ENCODE measurements at places on chromosomes 16 and 17.

- no peak for DNase-seq
Observed at GRCh38 chr16:53625221-53625620, 78.4 kb downstream of the RPGRIP1L start.

DNA sequence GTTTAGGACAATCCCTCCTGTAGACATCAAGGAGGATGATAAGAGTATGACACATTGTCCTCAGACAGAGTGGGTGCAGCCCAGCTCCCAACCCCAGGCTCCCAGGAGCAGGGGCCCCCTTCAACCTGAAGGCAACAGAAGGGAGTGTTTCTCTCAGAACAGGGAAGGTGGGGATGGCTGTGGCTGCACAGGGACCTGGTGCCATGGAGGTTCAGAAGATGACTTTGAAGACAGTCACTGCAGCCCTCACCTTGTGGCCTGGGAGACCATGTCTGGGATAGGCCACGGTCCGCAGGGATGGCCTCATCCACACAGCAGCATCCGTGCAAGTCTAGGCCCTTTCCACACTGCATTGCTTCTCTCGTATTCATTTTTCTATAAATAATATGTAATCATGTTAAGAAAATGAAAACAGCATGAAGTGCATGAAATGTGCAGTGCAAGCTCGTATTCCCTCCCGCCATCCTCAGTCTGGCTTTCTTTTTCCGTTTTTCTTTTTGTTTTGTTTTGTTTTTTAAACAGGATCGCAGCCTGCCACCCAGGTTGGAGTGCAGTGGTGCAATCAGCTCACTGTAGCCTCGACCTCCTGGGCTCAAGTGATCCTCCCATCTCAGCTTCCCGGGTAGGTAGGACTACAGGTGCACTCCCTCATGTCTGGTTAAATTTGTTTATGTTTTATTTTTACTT lies 71.1 kb downstream of the METRNL start:
- DNase-seq, result no peak

DNA sequence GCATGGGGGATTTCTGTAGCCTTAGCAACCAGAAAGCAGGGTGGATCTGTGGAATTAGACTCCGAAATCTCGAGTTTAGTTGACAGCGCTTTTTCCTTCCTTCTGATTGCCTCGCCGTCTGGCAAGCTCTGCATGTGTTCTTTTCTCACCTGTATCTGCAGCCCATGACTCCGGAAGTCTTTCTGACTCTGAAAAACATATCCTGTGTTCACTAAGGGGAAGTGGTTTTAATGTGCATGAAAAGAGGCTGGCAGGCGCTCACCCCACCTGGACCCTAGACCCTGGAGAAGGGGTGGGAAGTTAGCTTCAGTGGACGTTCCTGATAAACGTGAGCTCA lies 158.5 kb downstream of the RPTOR start:
- DNase-seq, result no peak

- DNase-seq, result peak; percentile 64
Observed at GRCh38 chr17:77400445-77400870, 259.7 kb downstream of the SEC14L1 start.

GRCh38 chr17:17739388-17740066 lies 58.3 kb downstream of the RAI1 start:
- DNase-seq, result no peak

- peak; percentile 22 for DNase-seq
Observed at GRCh38 chr16:70568601-70569237, 45.1 kb downstream of the SF3B3 start.

DNA sequence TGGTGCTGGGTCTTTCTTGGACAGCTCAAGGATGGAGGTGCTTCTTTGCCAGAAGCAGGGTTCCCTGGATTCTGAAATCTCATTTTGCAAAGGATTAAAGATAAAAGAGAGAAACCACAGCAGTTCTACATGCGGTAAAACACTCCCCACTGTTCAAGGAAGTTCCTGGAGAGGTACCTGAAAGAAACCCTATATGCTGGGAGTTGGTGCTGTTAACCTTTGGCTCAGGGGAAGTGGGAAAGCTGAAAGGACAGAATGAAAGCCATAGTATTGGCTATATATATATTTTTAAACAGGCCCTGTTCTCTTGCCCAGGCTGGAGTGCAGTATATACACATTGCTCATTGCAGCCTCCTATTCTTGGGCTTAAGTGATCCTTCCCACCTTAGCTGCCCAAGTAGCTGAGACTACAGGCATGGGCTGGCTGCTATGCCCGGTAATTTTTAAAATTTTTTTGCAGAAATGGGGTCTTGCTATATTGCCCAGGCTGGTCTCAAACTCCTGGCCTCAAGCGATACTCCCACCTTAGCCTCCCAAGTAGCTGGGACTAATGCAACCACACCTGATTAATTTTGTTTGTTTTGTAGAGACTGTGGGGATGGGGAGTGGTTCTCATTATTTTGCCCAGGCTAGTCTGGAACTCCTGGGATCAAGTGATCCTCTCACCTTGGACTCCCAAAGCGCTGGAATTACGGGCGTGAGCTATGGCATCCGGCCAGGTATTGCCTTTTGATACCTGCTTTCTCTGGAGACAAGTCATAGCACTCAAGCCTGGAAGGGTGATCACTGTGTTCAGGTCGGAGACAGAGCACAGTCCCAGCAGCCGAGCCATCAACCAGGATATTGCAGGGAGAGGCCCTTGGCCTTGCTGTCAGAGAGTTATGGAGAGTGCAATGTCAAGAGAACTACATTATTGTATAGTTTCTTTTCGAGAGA lies 55.2 kb downstream of the MSI2 start:
- no peak for DNase-seq

GRCh38 chr16:10655415-10655977 lies 39.2 kb downstream of the TEKT5 start:
- DNase-seq, result no peak

GRCh38 chr17:81991684-81992305 lies 14.4 kb downstream of the ASPSCR1 start:
- peak; percentile 25 for DNase-seq

DNA sequence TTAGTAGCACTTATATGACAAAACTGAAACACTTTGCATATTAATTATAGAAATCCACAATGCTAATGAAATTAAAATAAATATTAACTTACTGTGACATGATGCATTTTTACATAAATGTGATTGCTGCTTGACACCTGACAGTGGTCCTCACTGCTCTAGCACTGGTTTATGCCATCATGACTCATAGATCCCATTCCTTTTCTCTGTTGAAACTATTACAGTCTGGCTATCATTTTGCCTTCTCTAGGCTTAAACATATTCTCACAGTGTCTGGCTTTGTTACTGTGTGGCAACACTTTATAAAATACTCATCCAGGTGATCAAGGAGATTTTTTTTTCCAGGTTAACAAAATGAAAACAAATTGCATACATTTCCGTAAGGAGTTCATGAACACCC lies 108.0 kb downstream of the MRTFB start:
- DNase-seq, result no peak

DNA sequence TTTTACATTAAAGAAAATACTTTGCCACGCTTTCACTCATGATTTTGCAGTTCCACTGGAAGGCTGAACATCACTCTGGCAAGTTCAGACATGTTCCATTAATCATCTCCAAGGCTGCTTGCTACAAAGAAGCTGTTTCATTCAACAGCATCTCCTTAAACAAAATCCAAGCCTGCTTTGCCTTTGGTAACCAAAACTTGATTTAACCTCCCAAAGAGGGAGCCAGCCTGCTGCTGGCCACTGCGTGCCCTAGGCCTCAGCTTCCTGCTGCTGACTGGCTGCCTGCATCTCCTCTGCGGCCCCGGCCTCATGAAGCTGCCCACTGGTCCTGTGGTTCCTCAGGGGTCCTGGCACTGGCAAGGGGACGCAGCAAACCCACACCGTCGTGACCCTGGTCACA lies 31.8 kb downstream of the ANKRD11 start:
- DNase-seq, result no peak

- DNase-seq, result peak; percentile 60
Observed at GRCh38 chr16:64089697-64090096, 1032.2 kb downstream of the CDH11 start.

DNA sequence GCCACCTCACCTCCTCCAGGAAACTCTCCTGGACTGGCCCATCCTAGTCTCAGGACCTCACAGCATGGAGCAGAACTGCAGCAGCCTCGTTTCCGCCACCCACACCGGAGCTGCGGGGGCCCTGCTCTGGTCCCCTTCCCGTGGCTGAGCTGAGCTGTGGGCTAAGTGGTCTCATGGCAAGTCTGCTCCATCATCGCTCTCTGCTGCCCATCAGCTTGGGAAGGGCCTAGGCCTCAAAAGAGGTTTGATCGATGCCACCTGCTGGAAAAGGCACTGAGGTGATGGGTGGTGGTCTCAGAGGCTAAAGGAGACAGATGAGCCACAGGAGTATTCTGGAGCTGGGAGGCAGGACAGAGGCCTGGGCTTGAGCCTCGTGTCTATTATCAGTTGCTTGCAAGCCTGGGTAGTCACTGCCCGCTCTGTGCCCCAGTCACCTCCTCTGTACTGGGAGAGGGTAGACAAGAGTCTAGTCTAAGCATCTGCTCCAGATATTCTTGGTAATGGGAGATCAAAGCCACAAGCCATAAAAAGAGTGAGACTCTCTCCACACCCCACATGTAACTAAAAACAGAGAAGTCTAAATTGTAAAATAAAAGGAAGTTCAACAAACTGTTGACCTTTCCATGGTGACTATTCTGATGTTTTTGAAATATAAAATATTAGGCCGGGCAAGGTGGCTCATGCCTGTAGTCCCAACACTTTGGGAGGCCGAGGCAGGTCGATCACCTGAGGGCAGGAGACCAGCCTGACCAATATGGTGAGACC lies 1.6 kb downstream of the ITGAE start:
- DNase-seq, result no peak

- DNase-seq, result no peak
Observed at GRCh38 chr16:14958323-14958600, 16.6 kb upstream of the PDXDC1 start.

GRCh38 chr17:37206299-37206698 lies 169.5 kb upstream of the C17orf78 start:
- no peak for DNase-seq

- no peak for DNase-seq
Observed at GRCh38 chr17:63447471-63448009, 1.4 kb upstream of the CYB561 start.
